Inflammatory macrophage (primary cell): ENCODE measurements at places on chromosomes 11 and 22.

DNA sequence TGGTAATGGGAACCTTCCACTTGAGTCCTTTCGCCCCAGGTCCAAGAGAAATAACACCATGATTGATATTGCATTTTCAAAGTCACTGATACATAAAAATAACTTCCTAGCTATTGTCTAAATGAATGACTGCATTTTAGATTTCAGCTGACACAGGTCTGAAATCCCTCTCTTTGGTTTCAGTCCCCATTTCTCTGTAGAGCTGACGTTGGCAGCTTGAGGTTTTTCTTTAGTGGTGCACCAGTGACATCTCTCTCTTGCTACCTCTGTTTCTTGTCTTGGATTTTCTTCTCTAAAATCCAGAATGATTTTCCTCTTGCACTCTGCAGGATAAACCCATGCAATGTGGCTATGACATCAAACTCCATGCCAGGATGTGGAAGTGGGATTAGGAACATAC is 31.7 kb upstream of the SORL1 start:
- no peak for DNase-seq

DNA sequence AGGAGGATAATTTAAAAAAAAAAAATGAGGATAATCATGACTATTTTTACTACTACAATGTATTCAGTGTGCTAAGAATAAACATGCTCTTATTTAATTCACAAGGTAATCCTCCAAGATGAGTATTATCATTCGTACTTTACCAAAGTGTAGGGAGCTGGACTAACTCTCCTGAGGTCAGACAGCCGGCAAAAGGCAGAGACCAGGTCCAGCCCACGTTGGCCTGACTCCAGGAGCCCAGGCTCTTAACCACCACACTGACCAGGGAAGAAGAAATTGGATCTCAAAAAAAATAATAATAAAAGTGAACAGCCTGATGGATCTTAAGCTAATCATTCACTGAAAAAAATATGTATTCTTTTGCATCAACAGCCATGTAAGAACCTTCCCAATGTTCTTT is 25.2 kb downstream of the PLAAT3 start:
- DNase-seq: no peak

DNA sequence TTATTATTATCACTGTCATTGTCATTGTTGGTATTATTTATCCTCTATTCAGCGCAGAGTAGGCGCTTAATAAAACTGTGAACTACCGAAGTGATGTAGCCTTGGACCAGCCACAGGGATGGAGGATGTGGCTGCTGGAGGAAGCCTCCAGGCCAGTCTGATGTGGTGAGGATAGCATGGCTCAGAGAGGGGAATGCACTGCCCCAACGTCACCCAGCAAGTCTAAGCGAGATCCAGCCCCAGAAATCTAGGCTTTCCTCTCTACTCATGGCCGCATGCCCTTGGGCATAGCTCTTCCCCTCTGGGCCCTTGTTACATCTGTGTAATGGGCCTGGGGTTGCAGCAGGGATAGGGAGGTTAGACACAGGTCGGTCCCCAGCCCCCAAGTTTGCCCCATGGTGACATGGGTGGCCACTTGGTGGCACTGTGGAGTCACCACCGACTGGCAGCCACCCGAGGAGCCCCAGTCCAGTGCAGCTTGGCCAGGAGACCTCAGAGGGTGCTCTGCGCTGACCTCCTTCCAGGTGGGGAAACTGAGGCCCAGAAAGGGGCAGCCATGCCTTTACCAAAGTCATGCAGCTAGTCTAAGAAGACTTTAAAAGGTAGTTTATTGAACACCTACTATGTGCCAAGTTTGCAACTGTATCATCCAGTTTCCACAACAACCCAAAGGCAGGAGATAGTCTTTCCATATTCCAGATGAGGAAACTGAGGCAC is 395.7 kb downstream of the MN1 start:
- DNase-seq: peak; percentile 52

DNA sequence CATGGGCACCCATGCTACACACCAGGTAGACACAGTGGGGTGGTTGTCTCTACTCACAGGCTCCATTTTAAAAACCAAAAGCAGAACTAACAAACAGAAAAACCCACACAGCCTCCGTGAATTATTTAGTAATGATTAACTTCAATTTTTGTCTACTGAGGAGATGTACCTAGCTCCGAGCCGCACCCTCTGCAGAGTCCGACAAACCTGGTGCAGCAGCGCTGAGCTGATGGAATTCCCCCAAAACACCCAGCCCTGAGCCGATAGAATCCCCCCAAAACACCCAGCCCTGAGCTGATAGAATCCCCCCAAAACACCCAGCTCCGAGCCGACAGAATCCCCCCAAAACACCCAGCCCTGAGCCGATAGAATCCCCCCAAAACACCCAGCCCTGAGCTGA is 927.0 kb downstream of the BRD1 start:
- no peak for DNase-seq

GRCh38 chr22:48188231-48188721 is 1425.8 kb downstream of the TBC1D22A start:
- no peak for DNase-seq

DNA sequence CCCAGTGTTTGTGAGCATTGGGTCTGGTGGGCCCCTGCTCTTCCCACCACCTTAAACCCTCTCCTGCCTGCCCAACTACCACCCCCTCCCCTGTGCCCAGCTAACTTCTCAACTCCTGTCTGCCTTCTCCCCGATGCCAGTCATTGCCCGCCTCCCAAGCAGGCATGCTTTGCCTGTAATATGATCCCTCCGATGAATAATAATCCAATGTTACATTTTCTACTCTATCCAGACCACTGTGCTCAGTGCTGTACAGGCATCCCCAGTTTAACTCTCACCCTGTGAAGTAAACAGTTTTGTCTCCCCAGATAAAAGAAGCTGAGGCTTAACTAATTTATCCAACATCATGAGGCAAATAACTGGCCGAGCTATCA is 35.5 kb upstream of the OLFML1 start:
- no peak for DNase-seq

GRCh38 chr11:45816614-45817013 is 11.7 kb downstream of the SLC35C1 start:
- DNase-seq: no peak

DNA sequence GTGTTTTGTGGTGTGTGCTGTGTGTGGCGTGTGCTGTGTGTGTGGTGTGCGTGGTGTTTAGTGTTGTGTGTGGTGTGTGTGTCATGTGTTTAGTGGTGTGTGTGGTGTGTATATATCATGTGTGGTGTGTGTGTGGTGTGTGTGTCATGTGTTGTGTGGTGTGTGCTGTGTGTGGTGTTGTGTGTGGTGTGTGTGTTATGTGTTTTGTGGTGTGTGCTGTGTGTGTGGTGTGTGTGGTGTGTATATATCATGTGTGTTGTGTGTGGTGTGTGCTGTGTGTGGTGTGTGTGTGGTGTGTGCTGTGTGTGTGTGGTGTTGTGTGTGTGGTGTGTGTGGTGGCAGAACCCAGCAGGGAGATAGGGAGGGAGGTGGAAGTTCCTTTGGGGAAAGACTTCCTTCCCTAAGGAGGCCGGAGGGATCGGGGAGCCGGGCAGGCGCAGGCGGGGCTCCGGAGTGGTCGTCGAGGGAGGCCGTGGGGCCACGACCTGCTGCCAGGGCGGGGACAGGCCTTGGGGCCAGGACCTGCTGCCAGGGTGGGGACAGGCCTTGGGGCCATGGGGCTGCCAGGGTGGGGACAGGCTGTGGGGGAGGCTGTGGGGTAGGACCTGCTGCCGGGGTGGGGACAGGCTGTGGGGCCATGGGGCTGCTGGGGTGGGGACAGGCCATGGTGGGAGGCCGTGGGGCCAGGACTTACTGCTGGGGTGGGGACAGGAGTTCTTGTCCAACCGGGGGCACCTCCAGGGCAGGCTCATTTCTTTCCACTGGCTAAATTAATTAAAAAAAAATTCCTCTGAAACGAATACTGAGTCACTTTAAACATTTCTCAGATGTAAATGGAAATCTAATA is 15.2 kb downstream of the PIM3 start:
- DNase-seq: peak; percentile 49

GRCh38 chr11:73308003-73308960 is at the start of gene ARHGEF17:
TSS of gene ARHGEF17 (plus strand) at chr11:73308276. CDS start at chr11:73308639, 363 bp downstream.
- peak; percentile 33 for DNase-seq

DNA sequence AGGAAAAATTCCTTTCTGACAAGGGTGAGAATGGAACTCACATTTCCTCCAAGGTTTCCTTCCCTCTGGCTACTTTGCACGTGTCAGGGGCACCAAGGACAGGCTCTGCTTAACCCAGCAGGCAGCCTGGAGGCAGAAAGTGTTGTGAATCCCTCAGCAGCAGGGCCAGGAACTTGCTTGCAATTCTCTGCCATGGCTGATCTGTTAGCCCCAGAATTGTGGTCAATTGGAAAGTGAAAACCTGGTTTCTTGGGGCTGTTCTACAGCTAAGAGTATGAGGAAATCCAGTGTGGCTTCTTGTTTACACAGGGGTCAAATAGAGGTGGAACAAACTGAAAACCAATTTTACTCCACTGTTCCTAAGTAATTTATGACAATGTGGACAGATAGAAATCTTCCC is 38.3 kb upstream of the CEP295 start:
- DNase-seq: no peak

GRCh38 chr11:18650859-18651557 is 16.9 kb upstream of the SPTY2D1 start:
- DNase-seq: peak; percentile 77

- DNase-seq: no peak
These were observed 67.5 kb upstream of the NNMT start for GRCh38 chr11:114228435-114229411.

DNA sequence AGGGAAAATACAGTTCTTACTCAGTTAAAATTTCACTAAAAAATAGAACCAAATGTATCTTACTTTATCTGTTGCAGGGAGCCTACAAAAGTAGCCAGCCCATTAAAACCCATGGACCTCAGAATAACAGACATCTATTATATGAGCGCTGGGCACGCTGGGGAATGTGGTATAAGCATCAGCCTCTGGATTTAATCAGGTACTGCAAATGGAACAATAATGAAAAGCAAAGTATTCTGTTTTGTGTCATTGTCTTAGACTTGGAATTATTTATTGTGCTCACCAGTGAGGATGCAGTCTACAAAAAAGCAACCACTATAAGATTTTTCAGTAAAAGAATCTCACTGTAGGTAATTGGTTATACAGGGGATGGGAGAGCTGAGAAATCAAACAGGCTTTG is 30.2 kb downstream of the MUC15 start:
- DNase-seq: no peak

- no peak for DNase-seq
These were observed 1528.5 kb downstream of the BRD1 start for GRCh38 chr22:48299124-48299523.

DNA sequence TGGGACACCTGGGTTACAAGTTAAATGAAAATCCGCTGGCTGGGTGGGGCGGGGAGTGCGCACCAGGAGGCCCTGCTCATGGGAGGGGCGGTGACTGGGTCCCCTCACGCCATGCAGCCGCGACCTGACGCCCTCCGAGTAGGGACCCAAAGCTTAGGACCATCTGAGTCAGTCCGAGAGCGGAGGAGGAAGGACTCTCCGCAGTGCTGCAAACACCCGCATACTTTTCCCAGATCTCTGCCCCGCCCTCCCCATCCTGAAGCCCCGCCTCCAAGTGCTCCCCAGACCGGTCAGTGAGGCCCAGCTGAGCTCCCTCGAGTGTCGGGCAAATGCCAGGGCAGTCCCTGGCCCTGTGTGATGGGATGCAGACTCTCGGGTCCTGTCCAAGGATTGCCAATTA is 6.6 kb upstream of the FLI1 start:
- peak; percentile 44 for DNase-seq

DNA sequence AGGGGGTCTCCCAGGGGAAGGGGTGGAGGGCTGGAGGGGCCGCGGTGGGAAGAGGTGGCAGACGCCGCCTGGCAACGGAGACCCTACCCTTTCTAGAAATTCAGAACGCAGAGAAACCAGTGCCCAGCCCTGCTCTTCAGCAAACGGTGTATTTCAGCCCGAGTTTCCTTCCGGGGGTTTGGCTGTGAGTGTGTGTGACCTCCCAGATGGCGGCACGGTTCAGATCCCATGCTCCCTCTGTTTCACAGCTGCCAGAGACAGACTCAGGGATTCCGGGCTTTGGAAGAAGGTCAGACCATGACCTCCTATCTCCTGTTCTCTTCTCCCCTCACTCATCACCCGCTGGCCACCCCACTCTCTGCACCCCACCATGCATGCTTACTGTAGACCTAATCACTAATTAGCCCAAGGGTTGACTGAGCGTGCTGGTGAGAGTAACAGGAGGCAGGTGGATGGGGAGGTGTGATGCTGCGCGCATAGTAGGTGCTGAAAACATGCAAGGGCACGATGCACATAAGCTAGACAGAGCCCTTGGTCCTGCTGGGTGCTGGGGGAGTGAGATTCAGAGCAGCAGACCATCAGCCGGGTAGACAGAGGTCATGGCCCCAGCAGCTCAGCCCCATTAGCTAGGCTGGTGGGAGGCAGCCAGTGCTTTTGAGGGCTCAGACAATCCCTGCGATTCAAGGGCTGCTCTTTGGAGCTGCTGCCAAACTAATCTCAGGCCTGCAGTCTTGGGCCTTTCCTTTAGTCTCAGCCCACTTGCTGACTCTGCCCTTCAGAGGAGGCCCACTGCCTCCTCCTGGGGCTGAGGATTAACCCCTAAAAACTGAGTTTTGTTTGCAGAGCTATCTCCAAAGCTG is 256.5 kb upstream of the CADM1 start:
- DNase-seq: peak; percentile 12

DNA sequence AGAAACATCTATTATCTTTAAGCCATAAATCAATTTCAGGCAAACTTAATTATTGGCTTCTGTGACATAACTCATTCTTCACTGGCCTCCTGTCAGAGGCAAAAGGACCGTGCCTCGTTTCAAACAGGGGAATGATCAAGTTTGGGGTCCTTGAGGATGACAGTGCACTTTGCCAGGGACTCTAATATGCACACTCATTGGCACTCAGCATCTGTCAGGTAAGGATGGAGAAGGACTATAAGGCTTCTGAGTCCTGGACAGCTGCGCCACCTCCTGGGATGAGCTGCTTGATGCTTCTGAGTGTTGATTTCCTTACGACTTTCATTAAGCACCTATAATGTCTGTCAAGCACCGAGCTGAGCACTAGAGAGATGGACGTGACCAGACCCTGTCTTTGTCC is 20.2 kb downstream of the BPIFC start:
- no peak for DNase-seq

- peak; percentile 34 for DNase-seq
These were observed 5.3 kb upstream of the MALAT1 start for GRCh38 chr11:65493367-65494176.

DNA sequence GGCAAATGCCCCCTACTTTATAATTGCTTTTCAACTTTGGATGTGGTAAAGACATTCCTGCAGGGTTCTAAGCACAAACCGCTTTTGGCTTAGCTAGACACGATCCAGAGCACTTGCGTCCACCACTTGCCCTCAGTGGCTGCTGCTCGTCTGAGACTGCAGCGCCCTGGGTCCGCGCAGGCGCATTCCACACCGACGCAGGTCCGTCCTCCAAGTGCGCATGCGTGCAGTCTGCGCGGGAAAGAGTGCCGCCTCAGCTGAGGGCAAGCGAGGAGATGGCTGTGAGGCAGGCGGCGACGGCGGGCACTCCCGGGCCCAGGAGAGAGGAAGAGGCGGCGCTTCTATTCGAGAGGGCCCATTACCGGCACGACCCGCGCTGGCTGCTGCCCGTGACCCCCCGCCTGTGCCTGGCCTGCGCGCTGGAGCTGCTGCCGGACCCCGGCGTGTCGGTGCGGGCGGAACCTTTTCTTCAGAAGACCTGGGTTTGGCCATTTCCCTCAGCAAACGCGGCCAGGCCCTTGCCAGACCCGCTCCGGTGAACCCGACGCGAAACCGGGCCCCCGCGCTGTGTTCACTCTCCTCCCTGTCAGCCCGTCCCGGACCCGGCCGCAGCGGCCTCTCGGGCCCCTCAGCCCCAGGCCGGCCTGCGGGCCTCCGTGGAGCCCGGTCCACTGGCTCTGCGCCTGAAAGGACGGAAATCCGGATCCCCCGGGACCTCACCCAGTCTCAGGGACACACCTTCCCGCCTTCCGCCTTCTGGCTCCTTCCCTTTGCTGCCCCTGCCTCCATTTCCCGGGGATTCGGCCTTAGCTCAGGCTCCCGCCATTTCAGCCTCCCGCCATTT is at the start of gene MEI1:
Gene MEI1, plus strand, starts transcription at position 240 of the 844 bp plus-strand sequence. Its CDS starts 36 bp downstream, at position 276.
- DNase-seq: peak; percentile 73
